Activated naive CD4-positive, alpha-beta T cell treated with anti-CD3 and anti-CD28 coated beads, Interleukin-2, amount 50 U/mL, for 16 hours (primary cell): ENCODE measurements at places on chromosomes 11 and 22.

DNA sequence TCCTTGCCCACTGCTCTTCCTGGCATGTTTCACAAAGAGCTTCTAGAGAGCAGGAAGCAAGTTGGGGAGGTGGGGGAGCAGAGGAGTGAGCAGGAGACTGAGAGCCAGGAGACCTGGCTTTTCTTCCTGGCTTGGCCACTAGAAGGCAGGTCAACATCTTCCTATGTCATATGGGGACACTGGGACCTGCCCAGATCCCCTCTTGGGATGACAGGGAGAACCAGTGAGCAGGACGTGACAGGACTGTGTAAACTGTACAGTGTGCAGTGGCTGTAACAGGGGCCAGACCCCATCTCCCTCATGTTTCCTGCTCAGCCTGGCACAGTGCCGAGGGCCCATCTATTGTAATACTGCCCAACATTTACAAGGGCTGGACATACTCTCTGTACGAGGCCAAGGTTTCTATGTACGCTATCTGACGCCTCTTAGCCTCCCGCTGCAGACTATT is 29.4 kb downstream of the GDPD5 start:
- no peak for DNase-seq

GRCh38 chr11:88813233-88813915 is 252.4 kb downstream of the GRM5 start:
- no peak for DNase-seq

GRCh38 chr22:25025491-25026400 is 73.2 kb downstream of the KIAA1671 start:
- no peak for DNase-seq

GRCh38 chr11:33350287-33350686 is 93.1 kb downstream of the HIPK3 start:
- DNase-seq = no peak

DNA sequence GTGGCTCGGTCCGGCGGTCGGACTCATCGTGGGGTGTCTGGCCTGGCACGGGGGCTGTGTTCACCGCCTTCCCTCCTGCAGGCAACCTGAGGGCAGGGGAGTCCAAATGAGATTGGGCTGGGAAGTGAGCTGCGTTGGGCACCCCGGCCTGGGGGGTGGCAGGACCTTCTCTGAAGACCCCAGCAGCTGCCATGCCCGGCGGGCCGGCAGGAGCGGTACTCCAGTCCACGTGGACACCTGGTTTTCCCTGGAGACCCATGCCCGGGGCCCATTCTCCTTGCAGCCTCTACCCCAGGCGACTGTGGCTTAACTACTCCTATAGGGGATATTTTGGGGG is 24.5 kb downstream of the LRRC10B start:
- DNase-seq = no peak

- no peak for DNase-seq
These were observed 19.5 kb upstream of the WNT7B start for GRCh38 chr22:45996241-45997076.

DNA sequence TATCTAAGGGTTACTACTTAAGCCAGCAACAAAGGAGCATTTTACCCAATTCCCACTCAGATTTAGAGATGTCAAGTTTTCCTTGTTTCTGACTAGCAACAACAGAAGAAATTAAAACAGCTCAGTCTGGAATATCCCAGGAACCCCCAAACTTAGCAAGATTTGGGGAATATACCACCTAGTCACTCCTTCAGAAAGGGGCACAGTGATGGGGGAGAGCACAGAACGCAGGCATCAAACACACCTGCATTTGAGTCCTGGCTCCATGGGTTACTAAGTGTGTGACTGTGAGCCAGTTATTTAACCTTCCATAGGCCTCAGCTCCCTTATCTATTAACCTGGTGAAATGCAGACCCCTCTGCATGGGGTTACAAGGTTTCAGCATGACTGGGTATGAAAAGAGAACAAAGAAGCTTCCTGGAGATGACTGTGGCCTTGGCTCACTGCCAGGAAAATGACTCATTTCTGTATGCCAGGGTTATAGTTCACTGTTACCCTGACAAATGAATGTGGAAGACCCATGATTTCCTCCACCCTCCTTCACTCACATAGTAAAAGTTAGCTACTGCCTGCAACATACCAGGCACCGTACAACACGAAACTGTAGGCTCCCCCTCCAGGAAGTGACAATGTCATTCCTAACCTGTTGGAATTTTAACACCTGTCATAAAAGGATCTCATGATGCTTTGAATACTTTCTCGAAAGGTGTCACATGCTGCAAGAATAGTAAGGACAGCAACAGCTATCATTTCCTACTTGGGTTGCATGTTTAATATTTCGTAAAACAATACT is 79.6 kb downstream of the ME3 start:
- DNase-seq = peak; percentile 84

DNA sequence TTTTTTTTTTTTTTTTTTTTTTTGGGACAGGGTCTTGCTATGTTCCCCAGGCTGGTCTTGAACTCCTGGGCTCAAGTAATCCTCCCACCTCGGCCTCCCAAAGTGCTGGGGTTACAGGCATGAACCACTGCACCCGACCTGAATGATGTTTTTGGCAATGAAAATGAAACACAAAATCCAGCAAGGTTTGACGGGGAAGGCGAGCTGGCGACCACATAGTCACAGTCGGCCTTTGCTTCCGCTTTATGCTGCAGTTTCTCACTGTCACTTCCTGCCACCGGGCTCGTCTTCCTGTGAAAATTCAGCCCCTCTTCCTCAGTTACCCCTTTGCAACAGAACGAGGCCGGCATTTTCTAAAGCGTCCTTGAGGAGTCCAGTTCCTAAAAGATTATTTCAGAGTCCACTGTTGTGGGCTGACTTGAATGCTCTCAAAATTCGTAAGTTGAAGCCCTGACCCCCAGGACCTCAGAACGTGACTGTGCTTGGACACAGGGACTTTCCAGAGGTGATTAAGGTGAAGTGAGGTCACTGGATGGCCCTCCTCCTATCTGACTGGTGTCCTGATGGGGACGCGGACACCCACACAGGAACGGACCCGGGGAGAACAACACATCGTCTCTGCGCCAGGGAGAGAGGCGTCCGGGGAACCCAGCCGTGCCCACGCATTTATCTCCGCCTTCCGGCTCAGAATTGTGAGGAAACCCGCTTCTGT is 2.9 kb upstream of the BID start:
- DNase-seq = peak; percentile 64

GRCh38 chr11:75583718-75584658 is 21.9 kb downstream of the SERPINH1 start:
- DNase-seq = peak; percentile 26

DNA sequence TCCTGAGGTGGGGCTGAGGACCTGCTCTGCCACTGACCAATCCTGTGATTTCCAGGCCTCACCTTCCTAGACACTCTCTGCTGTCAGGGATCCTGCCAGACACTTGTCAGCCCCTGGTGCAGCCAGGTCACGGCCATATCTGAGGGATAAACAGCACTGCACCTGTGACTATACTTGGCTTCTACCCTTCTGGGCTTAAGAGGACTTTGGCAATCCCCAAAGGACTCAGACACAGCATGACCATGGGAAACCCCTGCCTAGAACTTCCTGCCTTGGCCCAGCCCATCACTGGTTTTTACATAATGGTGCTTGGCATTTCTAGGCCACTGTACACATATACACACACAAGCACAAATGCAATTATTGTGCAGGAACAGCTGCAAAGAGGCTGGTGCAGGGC is 11.6 kb upstream of the OLFML1 start:
- no peak for DNase-seq

- no peak for DNase-seq
These were observed 60.0 kb upstream of the PLET1 start for GRCh38 chr11:112320668-112321067.

DNA sequence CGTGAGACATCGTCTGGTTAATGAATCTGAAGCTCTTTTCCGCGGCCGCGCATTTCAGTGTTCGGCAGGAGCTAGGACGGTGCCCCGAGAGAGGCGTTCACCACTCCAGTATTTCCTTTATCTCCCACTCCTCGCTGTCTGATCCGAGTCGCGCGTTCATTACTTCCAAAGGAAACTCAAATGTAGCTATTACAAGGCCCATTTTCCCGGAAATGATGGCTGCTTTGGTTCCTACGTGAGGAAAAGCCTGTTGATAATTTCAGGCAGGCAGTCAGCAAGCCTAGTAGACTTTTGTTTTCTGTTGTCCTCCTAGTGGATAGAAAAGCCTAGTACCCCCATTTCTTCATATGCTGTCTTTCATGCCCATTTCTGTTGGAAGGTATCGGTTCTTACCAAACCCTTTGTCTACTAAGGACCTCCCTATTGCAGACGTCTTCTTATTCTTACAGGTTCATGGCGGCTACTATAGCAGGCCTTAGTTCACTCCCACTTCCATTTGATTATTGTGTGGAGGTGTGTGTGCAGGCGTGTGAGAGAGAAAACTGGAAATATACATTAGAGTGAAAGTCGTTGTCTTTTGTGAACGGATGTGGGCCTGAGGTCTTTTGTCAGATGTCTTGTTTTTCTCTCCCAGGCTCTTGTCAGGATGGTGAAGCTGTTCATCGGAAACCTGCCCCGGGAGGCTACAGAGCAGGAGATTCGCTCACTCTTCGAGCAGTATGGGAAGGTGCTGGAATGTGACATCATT is 737 bp downstream of the RBM4 start:
- no peak for DNase-seq

GRCh38 chr11:18013790-18014507 is 1.1 kb upstream of the SERGEF start:
- no peak for DNase-seq

DNA sequence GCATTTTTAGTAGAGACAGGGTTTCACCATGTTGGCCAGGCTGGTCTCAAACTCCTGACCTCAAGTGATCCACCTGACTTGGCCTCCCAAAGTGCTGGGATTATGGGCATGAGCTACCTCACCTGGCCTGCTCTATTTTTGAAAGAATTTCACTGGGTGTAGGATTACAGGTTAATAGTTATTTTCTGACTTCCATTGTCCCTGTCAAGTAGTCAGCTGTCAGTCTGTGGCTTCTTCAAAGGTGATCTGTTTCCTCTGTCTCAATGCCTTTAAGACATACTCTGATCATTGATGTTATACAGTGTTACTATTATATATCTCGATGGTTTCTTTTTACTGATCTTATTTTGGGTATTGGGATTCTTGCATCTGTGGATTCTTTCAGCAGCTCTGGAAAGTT is 10.1 kb upstream of the EXT2 start:
- DNase-seq = no peak

DNA sequence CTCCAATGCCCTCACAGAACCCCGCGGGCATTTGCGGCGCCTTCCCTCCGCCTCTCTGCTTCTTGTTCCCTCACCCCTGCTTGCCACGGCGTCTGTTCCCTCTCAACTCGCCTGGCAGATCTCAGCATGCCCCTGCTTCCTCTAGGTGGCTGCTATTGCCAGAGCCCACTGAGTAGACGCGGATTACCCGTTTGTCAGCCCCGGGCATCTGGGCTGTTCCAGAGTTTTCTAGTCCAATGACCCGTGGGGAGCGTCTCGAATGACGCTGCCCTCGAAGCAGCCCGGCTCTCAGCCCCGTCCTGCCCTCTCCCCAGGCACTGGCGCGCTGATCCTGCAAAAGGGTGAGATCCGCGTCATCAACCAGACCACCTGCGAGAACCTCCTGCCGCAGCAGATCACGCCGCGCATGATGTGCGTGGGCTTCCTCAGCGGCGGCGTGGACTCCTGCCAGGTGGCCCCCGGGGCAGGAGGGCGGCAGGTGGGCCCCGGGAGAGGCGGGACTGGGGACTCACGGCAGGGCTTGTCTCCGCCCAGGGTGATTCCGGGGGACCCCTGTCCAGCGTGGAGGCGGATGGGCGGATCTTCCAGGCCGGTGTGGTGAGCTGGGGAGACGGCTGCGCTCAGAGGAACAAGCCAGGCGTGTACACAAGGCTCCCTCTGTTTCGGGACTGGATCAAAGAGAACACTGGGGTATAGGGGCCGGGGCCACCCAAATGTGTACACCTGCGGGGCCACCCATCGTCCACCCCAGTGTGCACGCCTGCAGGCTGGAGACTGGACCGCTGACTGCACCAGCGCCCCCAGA is 49.7 kb downstream of the ST14 start:
- no peak for DNase-seq

DNA sequence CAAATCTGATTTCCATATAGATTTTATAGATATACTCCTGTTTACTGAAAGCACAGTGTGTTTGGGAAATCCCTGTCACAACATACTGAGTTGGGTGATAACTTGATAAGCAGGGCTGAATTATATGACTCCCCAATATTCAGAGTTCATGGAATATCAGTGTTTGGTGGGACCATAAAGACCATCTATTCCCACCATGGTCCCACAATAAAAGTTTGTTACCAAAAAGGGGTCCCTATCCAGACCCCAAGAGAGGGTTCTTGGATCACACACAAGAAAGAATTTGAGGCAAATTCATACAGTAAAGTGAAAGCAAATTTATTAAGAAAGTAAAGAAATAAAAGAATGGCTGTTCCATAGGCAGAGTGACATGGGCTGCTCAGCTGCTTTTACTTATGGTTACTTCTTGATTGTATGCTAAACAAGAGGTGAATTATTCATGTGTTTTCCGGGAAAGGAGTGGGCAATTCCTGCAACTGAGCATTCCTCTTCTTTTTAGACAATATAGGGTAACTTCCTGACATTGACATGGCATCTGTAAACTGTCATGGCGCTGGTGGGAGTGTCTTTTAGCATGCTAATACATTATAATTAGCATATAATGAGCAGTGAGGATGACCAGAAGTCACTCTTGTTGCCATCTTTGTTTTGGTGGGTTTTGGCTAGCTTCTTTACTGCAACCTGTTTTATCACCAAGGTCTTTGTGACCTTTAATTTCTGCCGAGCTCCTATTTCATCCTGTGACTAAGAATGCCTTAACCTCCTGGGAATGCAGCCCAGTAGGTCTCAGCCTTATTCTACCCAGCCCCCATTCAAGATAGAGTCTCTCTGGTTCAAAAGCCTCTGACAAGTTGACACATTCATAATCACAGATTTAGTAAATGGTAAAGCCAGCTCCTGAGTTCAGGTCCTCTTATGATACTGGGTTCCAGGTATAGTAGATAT is 240.6 kb upstream of the PDGFD start:
- no peak for DNase-seq

DNA sequence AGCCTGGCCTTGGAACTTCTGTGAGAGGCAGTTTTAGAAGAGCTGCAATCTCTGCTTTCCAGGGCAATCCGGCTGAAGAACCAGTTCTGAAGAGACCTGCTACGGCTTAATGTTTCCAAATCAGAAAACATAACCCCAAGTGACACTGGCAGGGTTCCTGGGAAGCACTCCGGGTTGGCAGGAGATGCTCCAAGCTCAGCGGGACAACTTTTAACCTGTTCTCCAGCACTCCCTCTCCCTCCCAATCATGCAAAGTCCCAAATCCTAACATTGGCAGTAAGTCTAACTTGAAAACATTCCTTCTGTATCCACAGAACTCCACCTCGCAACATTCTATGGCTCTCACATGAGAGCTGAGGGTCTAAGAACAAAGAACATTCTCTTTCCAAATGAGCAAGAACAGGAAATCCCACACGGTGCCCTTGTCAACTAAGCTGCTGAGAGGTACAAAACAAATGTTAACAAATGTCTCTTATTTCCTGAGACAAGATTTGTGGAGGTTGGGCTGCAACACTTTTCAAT is 48.5 kb upstream of the MN1 start:
- DNase-seq = no peak
